ENCODE measurements at places on chromosomes 2 and 18.
A peak's percentile ranks its signal among the peaks of the same experiment; 100 is the strongest.

DNA sequence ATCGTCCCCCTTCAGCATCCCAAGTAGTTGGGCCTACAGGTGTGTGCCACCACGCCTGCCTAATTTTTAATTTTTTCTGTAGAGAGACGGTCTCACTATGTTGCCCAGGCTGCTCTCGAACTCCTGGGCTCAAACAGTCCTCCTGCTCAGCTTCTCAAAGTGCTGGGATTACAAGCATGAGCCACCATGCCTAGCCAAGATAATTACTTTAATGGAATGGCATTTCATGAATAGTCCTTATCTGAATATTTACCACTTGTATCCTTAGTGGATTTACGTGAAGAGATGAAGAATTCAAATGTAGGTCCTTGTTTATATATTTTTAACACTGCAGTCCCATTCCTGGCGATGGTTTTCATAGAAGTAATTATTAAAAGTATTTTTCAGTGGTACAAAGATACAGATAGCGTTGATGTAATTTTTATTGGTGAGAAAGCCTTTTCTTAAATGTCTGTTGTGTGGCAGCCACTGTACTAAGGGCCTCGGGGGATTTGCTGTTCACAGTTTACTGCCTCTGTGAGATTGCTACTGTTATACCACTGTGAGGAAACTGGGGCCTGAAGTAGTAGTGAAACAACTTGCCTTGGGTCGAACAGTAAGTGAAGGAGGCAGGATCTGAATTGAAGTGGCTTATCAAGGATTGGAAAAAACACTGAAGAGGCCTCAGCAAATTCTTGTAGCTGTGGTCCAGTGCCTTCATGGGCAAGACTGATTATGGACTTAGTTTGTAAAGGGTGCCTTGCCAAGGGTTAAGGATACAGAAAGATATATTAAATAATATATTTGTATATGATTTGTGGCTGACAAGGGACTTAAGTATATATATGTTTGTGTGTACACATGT lies 151.2 kb downstream of the PRPF40A start:
- DNase-seq, result peak; percentile 17

- no peak for DNase-seq
These were observed 618.0 kb upstream of the ZEB2 start for GRCh38 chr2:145137901-145138300.

DNA sequence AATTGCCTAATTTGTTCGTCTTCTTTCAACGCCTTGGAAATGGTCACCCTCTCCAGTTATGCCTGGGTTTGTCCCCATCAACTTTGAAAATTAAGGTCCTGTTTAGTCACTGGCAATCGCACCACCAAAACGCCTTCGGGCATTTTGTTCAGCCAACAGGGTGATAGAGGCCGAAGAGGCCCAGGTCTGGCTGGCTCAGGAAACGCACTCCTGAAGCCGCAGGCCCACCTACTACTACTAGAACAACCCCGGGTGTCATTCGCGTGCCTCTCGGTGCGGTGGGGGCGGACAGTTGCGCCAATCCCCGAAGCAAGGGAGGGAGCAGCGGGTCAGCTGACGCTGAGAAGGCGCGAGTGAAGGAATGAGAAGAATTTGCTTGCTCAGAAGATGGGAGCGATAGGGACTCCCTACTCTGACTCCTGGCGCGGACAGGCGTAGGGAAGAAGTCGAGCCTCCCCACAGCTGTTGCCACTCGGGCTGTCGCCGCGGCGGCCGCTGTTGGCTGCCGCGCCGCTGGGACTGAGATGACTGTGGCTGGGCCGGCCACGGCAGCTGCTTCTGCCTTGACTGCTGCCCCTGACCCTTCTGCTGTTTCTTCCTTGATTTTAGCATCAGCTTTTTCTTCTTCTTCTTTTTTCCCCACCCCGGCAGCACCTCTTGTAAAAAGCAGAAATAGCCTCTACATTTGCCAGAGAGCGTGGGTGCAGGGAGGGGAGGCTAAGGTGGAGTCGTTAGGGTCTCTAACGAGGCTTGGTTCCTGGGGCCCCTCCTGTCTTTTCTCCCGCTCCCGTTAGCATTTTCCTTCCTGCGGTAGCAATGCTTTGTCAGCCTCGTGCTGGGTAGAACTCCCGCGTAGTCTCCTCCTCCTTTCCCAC lies 387.6 kb downstream of the FIGN start:
- DNase-seq, result no peak

DNA sequence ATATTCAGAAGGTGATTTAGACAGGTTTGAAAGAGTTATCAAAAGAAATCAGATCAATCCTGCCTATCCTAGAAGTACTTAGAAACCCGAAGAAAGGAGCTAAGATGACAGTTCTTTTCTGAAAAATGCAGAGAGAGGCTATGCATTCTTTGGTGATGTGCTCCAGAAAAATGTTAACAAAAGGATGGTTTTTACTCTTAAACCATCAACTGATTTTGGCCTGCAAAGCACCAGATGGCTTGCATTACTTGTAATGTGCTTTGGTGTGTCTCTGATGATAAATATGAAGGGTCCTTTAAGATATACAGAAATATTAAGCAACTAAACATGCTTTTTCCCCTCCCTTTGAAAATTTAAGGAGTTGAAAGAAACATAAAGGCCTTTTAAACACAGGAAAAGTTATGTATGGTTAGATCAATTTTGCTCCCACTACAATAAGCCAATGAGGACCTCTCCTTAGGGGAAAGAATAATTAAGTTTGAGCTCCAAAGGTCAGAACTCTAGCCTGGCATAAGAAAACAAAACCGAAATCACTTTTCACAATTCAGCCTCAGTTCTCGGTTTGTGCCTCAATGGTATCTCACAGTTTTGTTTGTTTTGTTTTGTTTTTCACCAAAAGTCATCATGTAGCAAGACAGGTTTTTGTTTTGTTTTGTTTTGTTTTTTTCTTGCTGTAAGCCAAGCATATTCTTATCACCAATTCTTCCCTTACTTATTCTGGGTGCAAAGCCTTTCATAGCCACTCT lies 302.4 kb upstream of the NT5C1B start:
- DNase-seq, result no peak

GRCh38 chr18:72612894-72613533 lies 68.9 kb upstream of the CBLN2 start:
- no peak for DNase-seq

GRCh38 chr2:57891086-57891712 lies 155.4 kb upstream of the VRK2 start:
- no peak for DNase-seq

DNA sequence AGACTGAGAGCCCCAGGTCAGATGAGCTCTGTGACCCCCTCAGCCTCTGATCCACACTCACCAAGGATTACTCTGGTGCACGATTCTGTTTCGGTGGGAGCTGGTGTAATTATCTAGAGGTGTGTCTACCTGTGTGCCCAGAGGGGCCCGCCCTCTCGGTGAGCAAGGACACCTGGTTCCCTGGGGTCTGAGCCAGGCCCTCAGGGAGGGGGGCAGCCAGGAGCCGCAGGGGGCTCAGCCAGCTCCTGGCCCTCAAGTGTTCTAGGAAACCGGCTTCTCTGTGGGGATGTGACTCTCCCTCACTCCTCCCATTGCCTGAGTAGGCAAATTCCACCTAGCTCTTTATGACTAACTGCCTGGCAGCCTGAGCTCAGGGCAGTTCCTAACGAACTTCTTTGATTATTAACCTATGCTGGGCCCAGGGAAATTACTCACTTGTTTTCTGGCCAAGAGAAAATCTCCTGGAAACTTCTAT lies 17.4 kb downstream of the AGAP1 start:
- no peak for DNase-seq

DNA sequence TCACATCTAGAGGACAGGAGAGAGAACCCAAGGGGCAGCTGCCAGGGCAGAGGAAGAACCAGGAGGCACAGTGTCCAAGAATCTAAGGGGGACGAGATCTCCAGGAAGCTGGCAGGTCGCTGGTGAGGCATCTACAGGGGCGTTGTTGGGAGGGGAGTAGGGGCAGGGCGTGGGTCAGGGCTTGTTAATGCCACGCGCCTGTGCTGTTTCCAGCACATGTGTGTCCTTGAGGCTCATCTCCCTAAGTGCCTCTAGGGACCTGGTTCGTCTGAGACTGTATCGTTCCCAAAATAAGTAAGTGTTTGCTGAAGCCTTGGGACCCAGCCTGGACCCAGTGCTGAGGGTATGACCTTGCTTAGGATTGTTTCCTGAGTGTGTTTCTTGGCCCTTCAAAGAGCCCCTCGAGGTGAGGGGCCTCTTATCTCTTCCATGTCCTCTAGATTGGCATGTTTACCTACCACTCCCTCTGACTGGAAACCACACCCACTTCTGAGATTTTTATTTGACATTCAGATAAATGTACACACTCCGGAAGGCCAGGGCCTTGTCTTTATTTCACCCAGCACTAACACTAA lies 22.2 kb downstream of the HK2 start:
- no peak for DNase-seq

DNA sequence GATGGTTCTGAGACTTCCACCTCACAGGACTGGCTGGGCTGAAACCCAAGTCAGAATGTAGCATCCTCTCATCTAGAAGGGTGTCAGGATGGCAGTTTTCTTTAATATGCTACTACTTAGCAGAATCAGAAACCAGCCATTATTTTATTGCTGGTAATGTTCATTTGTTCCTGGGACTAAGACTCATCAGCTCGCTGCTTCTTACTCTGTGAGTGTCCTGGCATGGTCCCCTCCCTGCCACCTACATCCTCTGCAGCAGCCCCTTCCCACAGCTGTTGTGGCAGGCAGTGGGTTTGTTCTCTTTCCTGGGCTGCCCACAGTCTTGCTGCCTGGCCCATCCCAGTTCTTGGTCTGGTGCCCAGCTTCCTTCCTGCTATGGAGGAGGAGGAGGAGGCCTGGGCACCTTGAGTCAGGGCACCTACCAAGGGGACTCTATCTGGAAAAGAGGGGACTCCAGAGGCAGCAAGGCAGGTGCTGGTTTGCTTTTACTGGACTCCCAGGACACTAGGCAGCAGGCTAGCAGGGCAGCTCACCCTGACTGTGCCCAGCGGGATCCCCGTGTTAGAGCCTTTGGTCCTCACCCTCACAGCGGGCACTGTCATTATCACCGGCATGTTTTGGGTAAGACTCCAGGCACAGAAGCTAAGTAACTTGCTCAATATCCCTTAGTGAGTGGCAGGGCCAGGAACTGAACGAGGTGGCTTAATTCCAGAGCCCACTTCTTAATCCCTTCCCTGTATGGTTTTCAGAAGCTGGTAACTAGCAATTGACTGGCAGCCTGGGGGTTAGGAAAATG lies 62.1 kb downstream of the LRRFIP1 start:
- no peak for DNase-seq

DNA sequence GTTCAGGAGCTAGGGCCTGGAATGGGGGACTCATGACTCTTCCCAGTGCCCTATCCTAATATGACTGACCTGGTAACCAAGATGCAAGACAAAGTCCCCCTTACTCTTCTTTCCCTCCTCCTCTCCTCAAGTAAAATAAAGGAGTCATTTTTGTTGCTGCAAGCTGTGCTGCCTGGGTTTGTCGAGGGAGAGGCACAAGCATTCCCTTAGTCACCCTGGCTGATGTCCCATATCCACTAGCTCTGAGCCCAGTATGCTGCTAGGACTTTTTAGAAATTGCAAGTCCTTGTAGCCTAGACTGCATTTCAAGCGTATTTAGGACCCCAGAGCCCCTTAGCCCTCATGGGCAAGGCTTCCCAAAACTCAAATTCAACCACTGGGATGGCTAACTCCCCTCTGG lies 338.5 kb upstream of the SETBP1 start:
- no peak for DNase-seq

DNA sequence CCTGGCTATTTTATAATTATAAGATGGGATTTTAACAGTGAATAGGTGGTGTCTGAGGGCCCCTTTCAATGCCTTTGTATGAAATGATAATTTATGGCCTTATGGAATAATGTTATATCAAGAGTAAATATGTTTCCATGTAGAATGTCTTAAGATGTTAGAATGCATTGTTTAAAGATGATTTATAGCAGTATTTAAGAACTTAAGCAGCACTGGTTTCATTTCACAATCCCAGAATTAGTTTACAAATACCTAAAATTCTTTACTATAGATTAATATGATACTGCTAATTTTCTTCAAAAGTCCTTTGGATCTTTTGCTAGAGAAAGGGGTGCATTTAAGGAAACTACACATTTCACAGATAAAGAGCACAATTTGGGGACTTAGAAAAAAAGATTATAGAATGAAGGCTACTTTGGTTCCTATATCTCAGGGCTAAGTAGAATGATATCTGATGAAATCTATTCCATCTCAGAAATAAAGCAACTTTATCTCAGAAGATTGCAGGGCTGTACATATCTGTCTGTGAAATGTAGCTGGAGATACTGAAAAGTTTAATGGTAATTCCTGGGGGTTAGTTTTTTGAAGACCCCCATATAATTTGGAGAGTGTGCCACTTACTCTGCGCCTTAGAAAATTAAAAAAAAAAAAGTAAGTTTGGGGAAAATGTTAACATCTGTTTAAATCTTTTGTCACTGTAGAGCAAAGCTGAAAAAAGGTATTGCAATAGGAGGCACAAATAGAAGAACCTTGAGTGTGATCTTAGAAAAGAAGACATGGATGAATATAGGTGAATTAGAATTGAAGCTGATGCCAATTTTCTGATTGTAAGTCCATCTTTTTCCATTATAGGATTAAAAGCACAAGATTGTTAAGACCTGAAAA lies 123.4 kb downstream of the GULP1 start:
- no peak for DNase-seq

DNA sequence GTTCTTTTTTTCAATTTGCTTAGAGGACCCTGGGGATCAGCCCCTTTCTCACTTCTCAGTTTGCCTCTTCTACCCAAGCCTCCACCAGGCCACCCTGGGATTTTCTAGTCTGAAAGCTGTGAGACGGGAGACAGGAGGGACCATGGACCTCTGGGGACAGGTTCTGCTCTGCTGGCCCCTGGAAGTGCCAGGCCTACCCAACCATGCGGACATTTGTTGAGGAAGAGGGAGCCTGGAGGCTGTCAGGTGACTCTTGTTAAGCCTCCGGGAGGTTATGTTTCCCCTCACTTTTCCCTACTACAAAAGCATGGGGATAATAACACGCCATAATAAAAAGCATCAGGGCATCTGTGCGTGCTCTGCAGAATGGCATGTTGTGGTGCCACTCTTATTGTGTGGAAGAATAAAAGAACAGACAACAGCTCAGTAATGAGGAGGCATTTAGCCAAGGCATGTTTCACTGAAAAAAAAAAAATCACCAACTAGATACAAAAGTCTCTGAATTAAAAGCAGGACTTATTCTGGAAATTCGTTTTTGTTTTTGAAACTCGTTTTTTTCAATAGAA lies 48.3 kb upstream of the PLA2R1 start:
- DNase-seq, result no peak

- no peak for DNase-seq
These were observed 59.3 kb upstream of the ANKRD44 start for GRCh38 chr2:197369933-197370320.

- no peak for DNase-seq
These were observed 55.6 kb downstream of the THADA start for GRCh38 chr2:43540021-43540779.

DNA sequence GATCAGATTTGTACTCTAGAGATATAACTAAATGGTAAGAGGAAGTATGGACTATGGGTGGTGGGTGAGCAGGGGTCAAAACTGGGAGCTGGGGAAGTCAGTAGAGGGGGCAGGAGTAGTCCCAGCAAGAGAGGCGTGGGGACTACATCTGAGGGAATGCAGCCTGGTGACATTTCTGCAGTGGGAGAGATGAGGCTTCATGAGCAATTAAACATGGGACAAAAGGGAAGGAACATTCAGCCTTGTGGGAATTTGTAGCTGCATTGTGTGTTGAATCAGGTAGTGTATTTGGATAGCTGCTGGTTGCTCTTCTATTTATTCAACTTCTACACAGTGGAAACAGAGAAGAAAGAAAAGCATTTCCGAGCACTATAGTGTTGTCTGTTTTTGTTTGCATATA lies 3.6 kb downstream of the CNOT11 start:
- no peak for DNase-seq

All from NCI-H2171 treated with DMSO at 0.1 percent for 48 hours (cell line).